ENCODE measurements at places on chromosomes 4 and X.

DNA sequence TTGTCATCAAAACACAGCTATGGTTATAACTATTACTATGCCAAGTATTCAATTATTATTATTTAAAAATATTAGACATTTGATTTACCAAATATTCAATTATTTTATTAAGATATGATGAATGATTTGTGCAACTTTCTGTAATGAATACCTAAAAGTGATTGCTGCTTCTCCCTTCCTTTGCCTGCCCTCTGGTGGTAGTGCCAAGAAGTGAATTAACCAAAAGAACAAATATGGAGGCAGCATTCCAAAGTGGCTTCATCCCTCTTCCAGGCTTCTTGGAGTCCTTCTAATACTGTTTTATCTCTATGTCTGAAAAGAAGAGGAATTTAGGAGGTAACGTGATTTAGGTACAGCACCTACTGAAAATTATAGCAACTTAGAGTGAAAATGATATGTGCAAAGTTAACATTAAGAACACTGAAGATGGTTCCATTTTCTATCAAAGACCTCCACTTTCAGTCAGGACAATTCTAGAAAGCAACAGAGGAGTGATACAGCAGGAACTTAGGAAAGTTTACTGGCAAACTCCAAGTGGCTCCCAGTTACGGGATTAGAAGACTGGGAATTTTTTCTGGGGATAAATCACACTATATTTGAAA, 43.0 kb downstream of the ENPEP start:
- no peak for DNase-seq

- no peak for DNase-seq
Measured at GRCh38 chr4:11505221-11505971, 76.7 kb upstream of the HS3ST1 start.

- no peak for DNase-seq
Measured at GRCh38 chrX:17787557-17787956, 50.3 kb downstream of the SCML1 start.

DNA sequence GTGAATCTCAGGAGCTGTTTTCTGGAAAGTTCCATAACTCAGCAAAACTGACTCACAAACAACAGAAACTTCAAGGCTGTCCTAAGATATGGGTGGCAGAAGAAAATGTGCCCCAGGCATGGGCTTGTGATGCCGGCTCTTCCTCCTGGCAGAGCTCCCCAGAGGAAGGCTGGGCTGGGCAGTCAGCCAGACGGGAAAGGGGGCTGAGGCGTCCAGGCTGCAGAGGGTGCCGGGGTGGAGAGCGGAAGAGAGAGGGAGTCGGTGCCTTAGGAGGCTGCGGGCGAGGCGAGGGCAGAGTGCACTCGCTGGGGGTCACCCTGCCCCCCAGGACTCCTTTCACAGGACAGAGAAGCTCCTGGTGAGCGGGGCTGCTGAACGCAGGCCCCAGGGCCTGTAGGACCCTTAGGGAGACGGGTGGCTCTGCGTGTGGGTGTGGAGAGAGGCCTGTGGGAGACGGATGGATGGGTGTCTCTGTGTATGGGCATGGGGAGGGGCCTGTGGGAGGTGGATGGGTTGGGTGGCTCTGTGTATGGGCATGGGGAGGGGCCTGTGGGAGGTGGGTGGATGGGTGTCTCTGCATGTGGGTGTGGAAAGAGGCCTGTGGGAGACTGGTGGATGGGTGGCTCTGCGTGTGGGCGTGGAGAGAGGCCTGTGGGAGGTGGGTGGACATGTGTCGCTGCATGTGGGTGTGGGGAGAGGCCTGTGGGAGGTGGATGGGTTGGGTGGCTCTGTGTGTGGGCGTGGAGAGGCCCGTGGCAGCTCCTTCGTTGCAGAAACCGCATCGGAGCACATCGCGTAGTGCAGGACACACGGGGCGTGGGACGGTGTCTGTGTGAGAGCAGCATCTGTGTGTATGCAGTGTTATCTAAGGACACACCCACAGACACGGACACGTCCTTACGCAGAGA, 15.9 kb downstream of the PCGF3 start:
- DNase-seq: no peak

DNA sequence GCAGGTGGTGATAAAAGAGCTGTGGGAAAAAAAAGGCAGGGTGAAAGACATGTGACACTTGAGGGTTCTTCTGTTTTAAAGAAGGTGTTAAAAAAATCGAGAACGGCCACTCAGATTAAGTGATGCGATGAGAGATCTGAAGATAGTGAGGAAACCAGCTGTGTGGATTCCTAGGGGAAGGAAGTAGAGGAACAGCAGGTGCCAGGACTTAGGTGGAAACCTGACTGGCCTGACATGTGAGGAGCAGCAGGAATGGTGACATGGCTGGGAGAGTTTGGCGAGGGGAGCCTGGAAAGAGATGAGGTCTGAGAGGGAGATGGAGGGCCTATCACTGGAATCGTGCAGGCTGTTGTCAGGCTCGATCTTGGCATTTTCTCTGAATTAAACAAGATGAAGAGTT, 55.5 kb downstream of the BMPR1B start:
- DNase-seq: no peak

GRCh38 chr4:77636902-77637301, 31.3 kb downstream of the CXCL13 start:
- no peak for DNase-seq

- DNase-seq: no peak
Measured at GRCh38 chrX:149949743-149950436, 11.6 kb upstream of the EOLA2 start.

Data from GOT3 (cell line).